NCI-H460 (cell line): ENCODE measurements at places on chromosomes 7 and 10. TPM values are rescaled to one million over a fixed set of nuclear protein-coding genes. Genes with fewer than 3 reads are reported as not detected.

PLPP4 gene
- not detected in 2 replicates for total RNA-seq

KCP gene
- total RNA-seq: not detected in 2 replicates

NME8 gene
- total RNA-seq: not detected in 2 replicates

RASA4 gene
- total RNA-seq: 2.1 and 4.7 TPM in 2 replicates

OR2A7 gene
- not detected in 2 replicates for total RNA-seq

GPR22 gene
- 3.3 and 4.0 TPM in 2 replicates for total RNA-seq

H2AZ2 gene
- 194 and 220 TPM in 2 replicates for total RNA-seq

PNLIP gene
- total RNA-seq: not detected in 2 replicates

MACC1 gene
- 6.4 and 9.4 TPM in 2 replicates for total RNA-seq

CRHR2 gene
- total RNA-seq: not detected in 2 replicates

UNC5B gene
- total RNA-seq: 50.9 and 55.2 TPM in 2 replicates

RAB19 gene
- total RNA-seq: not detected in 2 replicates

PRPS1L1 gene
- not detected in 2 replicates for total RNA-seq

NOM1 gene
- 10.7 and 15.1 TPM in 2 replicates for total RNA-seq

SLC16A12 gene
- 0.10 and 0.14 TPM in 2 replicates for total RNA-seq

DLX6 gene
- total RNA-seq: 0.12 and 0.17 TPM in 2 replicates

ATP6V0E2 gene
- total RNA-seq: 20.0 and 28.4 TPM in 2 replicates

STAM gene
- total RNA-seq: 18.0 and 18.6 TPM in 2 replicates

SEC23IP gene
- total RNA-seq: 34.9 and 41.3 TPM in 2 replicates

C10orf53 gene
- not detected in 2 replicates for total RNA-seq

SRRM3 gene
- 2.9 and 3.1 TPM in 2 replicates for total RNA-seq

GARIN1A gene
- total RNA-seq: 0.03 and 0.17 TPM in 2 replicates

CYP26C1 gene
- total RNA-seq: 0.10 and 0.23 TPM in 2 replicates

CUX1 gene
- total RNA-seq: 30.8 and 34.9 TPM in 2 replicates

ACTR3C gene
- total RNA-seq: not detected in 2 replicates

IDI2 gene
- not detected in 2 replicates for total RNA-seq

ZNF727 gene
- not detected in 2 replicates for total RNA-seq

PHKG1 gene
- total RNA-seq: not detected in 2 replicates

AGMO gene
- total RNA-seq: 0.17 TPM in 1 of 2 replicates, not detected in the other

RPA3 gene
- 52.7 and 53.7 TPM in 2 replicates for total RNA-seq

NCF1 gene
- total RNA-seq: not detected in 2 replicates

CNTNAP2 gene
- total RNA-seq: 0.15 and 0.17 TPM in 2 replicates

PLAC9 gene
- total RNA-seq: not detected in 2 replicates

CFAP46 gene
- 2.1 and 2.7 TPM in 2 replicates for total RNA-seq

GATA3 gene
- total RNA-seq: 0.12 and 0.23 TPM in 2 replicates

GJC3 gene
- not detected in 2 replicates for total RNA-seq

CDNF gene
- total RNA-seq: 0.69 TPM in 1 of 2 replicates, not detected in the other

ST8SIA6 gene
- total RNA-seq: 0.09 and 0.57 TPM in 2 replicates
